Kidney capillary endothelial cell (primary cell): ENCODE measurements at places on chromosomes 5 and 9.

DNA sequence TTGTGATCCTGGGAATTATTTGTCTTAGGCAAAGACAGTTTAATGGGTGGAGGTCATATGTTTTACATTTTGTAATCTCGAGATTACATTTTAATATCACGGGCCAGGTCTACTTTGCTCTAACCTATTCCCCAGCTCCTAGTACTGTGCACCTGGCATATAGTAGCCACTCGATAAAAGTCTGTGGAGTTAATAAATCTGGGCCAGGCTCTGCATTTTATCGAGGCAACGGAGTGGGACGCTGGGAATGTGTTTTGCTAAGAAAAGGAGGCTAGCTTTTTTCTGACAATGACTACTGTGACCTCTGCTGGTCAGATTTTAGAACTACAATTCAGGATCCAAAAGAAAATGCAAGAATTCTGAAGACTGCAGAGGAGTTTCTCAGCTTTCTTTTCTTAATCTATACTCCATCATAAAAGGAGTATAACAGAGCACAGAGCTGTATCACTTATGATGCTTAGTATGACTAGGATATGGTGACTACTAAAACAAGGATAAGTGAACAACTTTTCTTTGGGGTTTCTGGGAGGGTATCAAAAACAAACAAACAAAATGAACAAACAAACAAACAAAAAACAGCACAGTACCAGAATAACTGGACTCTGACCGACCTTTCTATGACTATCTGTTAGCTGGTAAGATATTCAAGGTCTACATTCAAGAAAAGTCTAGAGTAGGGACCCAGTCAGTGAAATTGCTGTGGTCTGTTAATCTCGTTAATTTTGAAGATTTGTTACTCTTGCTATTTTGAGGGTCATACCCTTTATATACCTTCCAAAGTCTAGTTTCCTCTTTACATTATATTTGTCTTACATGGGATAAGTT lies 46.1 kb upstream of the CER1 start:
- DNase-seq, result peak; percentile 73

DNA sequence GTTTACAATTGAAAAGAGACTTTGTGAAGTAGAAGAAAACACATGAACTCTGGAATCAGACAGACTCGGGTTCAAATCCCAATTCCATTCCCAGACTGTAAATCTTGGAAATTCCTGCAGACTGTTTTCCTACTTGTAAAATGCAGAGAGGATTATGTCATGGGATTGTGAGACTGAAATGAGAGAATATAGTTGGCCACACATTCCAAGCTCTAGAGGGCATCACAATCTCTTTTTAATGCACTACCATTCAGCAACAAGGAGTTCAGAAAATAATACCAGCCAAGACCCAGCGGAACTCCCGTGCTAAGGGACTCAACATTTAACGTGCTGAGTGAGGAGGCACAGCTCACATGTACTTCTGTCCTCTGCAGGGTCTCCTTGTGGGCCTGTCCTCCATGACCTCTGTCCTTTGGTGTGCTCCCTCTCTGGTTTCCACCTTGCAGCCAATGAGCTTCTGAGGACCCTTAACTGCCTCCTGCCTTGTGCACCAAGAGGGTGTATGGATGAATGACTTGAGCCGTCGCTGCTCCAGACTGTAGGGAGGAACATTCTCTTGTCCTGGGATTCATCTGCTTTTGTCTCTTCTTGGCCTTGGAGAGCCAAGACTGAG lies 263.5 kb downstream of the NTRK2 start:
- no peak for DNase-seq

DNA sequence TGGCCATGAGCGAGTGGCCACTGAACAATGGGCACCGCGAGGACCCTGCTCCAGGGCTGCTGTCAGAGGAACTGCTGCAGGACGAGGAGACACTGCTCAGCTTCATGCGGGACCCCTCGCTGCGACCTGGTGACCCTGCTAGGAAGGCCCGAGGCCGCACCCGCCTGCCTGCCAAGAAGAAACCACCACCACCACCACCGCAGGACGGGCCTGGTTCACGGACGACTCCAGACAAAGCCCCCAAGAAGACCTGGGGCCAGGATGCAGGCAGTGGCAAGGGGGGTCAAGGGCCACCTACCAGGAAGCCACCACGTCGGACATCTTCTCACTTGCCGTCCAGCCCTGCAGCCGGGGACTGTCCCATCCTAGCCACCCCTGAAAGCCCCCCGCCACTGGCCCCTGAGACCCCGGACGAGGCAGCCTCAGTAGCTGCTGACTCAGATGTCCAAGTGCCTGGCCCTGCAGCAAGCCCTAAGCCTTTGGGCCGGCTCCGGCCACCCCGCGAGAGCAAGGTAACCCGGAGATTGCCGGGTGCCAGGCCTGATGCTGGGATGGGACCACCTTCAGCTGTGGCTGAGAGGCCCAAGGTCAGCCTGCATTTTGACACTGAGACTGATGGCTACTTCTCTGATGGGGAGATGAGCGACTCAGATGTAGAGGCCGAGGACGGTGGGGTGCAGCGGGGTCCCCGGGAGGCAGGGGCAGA lies 53.3 kb downstream of the JADE2 start:
- DNase-seq, result no peak

DNA sequence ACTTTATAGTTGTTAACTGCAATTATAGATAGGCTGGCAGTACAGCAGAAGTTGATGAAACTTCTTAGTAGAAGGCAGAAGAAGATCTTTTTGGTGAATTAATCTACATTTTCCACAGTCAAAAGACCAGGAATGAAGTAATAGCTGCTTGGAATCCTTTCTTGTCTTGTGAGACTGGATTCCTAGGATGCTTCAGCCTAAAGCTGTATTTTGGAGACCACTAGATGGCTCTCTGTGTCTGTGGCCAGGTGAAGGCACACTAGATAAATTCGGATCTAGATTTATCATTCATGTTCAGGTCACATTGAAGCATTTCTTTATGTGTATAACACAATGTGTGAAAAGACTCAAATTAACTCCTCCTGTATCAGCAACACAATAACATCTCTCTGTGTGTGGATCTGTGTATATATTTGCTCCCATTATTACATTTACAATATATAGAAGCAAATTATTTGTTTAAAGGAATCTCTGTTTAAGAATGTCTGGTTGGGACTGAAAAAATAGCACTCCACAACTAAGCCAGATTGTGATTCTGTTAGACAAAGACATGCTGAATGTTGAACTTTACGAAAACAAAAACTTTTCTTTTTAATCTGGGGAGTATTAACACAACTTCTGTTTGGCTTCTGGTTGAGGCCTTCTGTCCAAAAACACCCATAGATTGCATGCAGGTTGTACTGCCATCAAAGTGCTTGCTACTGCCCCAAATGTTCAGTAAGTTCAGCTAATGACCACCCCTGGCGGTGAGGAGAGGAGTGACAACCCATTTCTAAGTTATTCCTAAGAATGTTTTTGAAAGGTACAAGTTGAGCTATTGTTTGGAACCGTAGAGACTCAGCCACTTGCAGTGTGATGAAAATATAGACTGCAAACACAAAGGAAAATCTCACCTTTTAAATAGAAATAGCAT lies 10.6 kb downstream of the GRIN3A start:
- DNase-seq, result no peak
